ENCODE measurements at places on chromosomes 3 and 15. TPM values are rescaled to one million over a fixed set of nuclear protein-coding genes. Genes with fewer than 3 reads are reported as not detected.

GRCh38 chr3:69961706-69962439, 37.7 kb upstream of the SAMMSON start:
- no peak for DNase-seq

- DNase-seq, result no peak
Measured at GRCh38 chr3:16658004-16658924, 53.0 kb upstream of the DAZL start.

- DNase-seq, result no peak
Measured at GRCh38 chr3:82067420-82067819, 306.0 kb upstream of the GBE1 start.

- DNase-seq, result no peak
Measured at GRCh38 chr15:53625260-53625659, 134.2 kb downstream of the WDR72 start.

- DNase-seq, result no peak
Measured at GRCh38 chr3:187136337-187136736, 3.0 kb downstream of the RPL39L start.

DNA sequence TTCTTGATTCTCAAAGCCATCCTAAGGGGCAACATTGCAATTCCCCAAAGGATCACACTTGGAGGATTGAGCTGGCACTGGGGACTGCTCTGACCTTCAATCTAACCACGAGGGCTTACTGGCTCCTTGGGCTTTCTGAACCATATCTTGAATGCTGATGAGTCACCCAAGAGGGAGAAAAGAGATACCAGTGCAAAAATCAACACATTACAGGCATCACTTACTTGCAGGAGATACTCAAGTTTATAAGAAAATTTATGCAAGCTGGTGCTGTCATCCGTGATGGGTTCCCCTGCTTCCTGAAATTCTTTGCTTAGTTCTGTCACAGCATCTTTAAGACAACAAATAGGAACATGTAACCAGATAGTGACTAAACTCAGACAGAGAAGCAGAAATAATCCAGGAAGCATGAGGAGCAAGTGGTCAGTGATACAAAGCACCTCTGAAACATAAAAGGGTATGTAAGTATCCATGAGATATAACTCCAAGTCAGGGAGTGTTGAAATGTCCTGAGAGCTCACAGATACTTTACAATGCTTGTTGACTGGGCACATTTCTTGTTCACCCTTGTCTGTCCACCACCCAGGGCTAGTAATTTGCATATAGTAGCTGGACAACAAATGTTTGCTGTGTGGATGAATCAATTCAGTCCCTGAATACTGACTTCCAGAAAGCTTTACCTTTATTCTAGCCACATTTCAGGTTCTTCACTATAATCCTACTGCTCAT, 14.1 kb downstream of the FYCO1 start:
- DNase-seq, result no peak

- DNase-seq, result no peak
Measured at GRCh38 chr15:74427607-74428441, 5.9 kb downstream of the SEMA7A start.

DNA sequence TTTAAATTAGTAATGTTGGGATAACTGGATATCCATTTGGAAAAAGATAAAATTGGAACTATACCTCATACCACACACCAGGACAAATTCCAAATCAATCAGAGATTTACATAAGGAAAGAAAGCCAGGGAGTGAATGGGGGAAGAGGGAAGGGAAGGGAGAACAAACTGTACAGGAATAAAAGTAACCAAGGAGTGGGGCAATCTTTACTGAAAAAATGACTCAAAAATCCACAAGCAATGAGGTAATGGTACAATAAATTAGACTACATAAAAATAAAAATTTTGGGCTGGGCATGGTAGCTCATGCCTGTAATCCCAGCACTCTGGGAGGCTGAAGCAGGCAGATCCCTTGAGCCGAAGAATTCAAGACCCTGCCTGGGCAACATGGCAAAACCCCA, 82.6 kb downstream of the MLH1 start:
- no peak for DNase-seq

DNA sequence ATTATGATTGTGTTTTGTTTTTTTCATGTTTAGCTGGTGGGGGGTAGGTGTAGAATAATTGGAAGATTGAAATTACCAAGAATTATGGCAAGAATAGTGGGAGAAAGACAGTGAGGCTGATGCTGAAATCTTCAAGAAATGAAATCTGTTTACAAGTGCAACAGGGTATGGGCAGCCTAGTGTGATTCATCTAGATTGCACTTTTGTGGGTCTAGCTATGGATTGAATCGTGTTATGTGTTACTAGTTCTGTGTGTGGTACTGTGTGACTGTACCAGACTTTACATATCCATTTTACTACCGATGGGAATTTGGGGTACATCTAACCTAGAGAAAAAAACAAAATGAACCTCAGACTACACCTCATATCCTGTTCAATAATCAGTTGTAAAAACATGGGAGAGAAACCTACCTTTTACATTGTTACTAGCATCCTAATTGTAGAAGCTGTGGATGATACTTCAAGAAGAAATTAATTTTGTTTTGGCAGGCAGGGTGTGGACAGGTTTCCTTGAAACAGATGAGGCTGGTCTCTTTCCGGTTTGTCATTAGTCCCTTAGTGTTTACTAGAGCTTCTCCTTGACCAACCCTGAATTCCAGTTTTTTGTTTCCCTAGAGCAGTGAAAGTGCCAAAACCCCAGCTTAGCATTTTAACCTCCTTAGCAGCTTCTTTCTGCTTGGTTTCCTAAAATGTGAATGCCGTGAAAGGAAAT, 47.9 kb downstream of the OPA1 start:
- DNase-seq, result no peak

DNA sequence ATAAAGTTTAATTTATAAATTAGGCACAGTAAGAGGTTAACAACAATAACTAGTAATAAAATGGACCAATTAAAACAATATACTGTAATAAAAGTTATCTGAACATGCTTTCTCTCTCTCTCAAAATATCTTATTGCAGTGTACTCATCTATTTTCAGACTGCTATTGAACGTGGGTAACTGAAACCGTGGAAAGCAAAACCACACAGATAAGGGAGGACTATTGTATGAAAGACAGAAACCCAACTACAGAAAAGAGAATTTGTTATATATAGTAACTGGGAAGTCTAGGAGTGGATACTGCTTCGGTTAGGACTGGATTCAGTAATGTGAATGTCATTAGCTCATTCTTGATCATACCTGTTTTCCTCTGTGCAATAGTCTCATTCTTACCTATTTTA, 119.3 kb upstream of the DAZL start:
- no peak for DNase-seq

GRCh38 chr3:87792534-87793336, 266.1 kb downstream of the CGGBP1 start:
- no peak for DNase-seq

- DNase-seq, result no peak
Measured at GRCh38 chr3:187900993-187901755, 155.9 kb upstream of the BCL6 start.

DNA sequence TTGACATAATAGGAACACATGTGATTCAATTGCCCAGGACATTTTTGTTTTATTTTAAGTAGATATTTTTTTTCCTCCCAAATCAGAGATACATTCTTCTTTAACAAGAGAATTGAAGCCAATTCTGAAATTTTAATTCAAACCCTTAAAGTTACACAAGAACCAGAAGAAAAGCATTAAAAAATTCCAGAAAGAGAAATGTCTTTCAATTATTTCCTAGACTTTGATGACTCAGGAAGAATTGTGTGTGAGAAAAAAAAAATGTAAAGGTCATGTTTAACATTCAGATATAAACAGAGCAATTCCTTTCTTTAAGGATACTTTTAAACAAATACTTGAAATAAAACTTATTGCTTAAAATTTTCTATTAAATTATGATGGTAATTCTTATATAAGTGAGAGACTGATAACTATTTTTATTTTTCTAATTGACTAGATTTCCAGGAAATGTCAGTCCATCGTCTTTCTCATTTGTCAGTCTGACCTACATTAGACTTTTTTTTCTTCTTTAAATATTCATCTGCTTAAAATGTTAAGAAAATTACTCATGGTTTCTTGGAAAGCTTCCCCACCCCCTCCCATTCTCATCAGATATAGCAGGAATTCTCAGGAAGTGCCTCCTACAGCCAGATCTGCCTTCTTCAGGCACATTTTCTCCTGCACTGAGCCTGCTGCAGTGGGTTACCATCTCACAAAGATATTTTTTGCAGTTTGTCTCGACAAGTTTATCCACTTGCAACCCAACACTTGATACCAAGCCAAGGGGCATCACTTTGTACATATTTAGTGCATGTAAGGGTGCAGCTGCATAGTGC, 261.8 kb upstream of the CBLB start:
- DNase-seq, result no peak

- no peak for DNase-seq
Measured at GRCh38 chr3:169305460-169305859, 358.1 kb downstream of the MECOM start.

GRCh38 chr3:158659454-158660237, 12.8 kb downstream of the LXN start:
- no peak for DNase-seq

DNA sequence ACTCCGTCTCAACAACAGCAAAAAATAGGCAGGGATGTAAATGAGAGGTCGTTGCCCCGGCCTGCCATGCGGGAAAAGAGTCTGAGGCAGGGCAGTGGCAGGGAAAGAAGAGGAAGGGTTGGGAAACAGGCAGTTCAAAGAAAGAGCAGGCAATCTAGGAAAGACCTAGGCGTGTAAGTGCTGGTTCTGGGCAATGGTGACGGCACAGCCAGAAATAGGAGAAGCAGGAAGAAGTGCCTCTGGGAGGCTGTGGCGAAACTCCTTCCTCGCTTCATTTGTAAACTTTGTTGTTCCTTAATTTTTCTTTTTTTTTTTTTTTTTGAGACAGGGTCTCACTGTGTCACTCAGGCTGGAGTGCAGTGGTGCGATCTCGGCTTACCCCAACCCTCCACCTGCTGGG, 4.3 kb downstream of the SLC51A start:
- DNase-seq, result no peak

GRCh38 chr3:46283881-46284450, 41.7 kb downstream of the CCR3 start:
- no peak for DNase-seq

GRCh38 chr15:50227076-50227475, 38.5 kb downstream of the HDC start:
- DNase-seq, result no peak

Gene GABRR3
- not detected for total RNA-seq

Gene NANOGP8
- not detected for total RNA-seq

Gene GREM1
- 435 TPM for total RNA-seq

Gene DAZL
- total RNA-seq, result not detected

Gene CTNNB1
- total RNA-seq, result 375 TPM

Gene AMOTL2
- total RNA-seq, result 272 TPM

Gene EIF4E3
- 34.9 TPM for total RNA-seq

Gene SPESP1
- 1.3 TPM for total RNA-seq

Gene SMCO1
- not detected for total RNA-seq
